ENCODE measurements at places on chromosomes 5 and 9. TPM values are rescaled to one million over a fixed set of nuclear protein-coding genes. Genes with fewer than 3 reads are reported as not detected.
A peak's percentile ranks its signal among the peaks of the same experiment; 100 is the strongest.

DNA sequence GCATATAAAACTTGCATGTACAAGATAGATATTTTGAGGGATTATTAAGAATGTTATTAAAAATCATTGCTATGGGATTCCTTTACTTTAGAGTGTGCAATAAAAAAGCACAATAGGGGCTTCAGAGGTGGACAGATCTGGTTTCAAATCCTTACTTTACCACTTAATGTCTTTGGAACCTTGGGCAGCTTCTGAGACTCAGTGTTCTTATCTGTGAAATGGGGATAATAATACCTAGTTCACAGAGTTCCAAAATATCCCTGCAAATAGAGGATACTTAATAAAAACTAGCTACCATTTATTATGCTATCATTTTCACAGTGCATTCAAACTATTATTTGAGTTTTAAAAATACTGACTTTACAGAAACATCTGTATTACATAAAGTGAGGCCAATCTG, 23.3 kb upstream of the PANK3 start:
- no peak for DNase-seq

- DNase-seq: no peak
These were observed 268.6 kb upstream of the ARRDC3 start for GRCh38 chr5:91651704-91652103.

GRCh38 chr5:116506488-116506887, 68.1 kb downstream of the SEMA6A start:
- peak; percentile 45 for DNase-seq

DNA sequence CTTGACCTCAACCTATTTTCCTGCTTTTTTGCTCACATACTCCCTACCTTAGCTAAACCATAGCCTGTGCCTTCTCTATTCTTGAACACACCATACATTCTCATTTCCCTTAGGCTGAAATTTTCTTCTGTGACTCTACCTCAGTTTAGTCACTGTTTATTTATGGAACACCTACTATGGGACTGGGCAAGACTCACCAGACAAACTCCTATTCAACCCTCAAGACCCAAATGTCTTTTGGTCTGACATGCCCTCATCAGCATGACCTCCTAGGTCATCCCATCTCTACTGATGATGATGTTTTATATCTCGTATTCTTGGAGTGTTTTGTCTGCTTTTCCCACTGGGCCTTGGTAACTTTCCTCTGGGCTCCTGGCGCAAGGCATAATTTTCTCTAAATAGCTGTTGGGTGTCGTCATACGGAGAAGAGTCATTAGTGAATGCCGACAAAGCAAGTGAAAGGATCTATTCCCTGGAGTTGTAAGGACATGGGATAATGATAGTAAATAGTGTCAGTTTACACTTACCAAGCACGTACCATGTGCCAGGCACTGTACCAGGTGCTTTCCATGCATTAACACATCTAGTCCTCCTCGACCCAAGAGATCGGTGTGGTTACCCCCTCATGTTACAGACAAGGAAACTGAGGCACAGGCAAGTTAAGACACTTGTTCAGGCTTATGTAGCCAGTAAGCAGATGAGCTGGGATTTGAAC, 22.4 kb upstream of the PITX1 start:
- no peak for DNase-seq

DNA sequence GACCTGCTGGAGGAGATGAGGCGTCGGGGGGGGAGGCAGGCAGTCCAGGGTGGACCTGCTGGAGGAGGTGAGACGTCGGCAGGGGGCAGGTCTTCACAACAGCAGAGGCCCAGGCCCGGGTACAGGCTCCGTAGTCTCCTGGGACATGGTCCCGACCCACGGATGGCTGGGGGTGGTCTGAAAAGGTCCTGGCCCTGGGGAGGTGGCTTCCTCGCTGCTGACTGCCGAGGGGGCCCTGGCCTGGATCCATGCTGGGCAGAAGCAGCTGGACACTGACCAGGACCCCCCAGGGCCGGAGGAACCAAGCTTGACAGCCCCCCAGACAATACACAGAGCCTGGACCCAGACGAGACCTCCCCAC, 8.5 kb downstream of the EGFL7 start:
- no peak for DNase-seq

DNA sequence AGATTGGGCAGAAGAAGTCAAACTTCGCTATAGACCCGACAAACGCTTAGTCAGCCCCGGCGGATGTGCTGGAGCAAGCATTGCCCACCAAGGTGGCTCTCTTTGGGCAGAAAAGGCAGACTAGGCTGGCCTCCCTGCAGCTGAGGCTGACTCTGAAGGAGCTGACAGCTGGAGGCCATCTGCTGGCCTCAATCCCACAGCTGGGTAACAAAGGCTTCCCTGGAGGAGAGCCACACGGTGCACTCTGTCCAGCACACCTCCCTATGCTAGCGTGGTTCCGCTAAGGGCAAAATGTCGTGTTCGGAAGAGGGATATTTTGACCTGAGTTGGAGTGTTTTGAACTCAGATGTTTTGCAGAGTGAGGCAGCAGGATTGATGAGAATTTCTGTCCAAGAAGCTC, 103.5 kb upstream of the PTCH1 start:
- DNase-seq: no peak

GRCh38 chr9:133998915-133999595, 6.9 kb upstream of the VAV2 start:
- peak; percentile 46 for DNase-seq

- no peak for DNase-seq
These were observed 61.4 kb upstream of the ADRA1B start for GRCh38 chr5:159854916-159855315.

- DNase-seq: no peak
These were observed 212.5 kb downstream of the RAB3C start for GRCh38 chr5:58795327-58795726.

- DNase-seq: no peak
These were observed 97.6 kb downstream of the SEMA6A start for GRCh38 chr5:116476897-116477537.

DNA sequence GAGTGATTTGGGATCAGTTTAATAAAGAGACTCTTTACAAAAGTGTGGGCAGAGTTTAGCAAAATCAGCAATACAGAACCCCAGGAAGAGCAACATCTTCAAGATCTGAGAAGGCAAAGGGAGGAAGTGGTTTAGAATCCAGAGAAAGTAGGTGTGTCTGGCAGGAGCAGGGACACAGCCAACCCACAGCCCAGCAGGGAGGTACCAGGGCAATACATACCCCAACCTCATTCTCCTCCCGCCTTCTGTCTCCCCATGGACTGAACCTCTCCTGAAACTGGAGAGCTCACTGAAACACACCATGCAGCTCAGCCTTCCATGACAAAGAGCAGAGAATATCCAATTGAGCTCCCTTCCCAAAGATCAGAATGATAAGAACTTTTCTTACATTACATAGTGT, 283.4 kb downstream of the PRELID2 start:
- DNase-seq: no peak

GRCh38 chr9:125984461-125984860, 237.3 kb downstream of the PBX3 start:
- DNase-seq: no peak

- DNase-seq: no peak
These were observed 16.0 kb upstream of the TEX48 start for GRCh38 chr9:114697951-114698351.

GRCh38 chr9:134171316-134172197, 7.2 kb upstream of the RNU6ATAC start:
- no peak for DNase-seq

DNA sequence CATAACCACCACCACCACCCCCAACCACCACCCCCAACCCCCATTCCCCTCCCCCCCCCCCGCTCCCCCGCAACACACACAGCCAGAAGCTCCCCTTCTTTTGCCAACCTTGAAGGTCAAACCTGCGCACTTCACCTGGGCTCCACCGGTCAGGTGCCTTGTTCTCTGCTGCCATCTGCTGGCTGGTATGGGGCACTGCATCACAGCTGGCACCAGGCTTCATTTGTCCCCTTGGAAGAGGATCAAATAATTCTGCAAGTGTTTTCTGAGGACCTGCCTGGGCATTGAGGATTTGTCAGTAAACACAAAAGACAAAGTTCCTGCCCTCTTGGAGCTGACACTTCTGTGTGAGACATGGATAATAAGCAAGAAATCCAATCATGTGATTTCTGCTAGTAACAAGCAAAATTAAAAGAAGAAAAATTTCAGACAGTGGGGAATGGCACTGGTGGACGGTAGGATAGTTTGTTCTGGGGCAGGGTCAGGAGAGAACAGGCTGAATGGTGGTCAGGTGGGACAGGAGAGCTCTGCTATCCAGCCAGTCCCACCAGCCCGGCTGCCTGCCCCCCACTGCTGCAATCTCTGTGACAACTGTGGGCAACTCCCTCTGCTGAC, 55.6 kb upstream of the LMX1B start:
- peak; percentile 47 for DNase-seq

DNA sequence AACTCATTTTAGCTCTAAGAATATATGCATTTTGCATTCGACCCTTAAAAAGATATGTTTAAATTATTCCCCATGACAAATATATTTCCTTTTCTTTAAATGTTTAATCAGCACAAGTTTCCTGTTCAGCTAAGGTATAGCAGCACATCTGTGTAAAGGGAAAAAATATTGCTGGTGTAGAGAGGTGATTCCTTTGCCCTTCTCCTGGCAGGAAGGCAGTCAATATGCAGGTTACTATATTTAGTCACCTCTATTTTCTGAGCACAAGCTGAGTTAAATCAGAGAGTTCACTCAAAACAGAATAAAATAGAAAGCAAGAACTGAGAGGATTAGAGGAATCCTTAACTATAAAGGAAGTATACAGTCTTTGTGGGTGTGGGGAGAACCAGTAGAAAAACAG, 274.4 kb upstream of the PCSK5 start:
- DNase-seq: no peak

DNA sequence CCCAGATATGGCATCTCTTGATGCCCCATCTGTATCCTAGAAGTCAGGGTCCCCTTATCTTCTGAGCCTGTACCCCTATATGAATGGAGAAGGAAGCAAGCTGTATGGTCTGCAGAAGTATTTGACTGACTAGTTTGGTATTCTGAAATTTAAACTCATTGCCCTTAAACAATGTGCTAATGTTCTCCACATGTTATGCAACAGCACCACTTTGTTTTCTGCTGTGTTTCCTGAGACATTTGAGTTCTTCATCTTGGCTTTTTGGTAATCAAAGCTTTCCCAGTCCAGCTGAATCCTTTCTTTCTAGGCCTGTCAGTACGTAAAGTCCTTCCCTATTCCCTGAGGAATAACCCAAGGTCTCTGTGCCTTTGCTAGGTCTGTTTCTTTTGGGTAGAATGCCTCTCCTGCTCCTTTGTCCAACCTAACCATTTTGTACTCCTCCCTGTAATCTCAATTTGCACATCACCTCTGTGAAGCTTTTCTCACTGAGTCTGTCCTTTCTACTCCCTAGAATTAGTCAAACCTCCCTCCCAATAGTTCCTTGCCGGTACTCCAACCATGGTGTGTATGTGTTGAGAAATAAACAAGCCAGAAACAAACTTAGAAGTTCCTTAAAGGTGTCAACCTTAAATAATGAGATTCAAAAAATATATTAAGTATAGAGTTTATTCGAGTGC, 72.1 kb upstream of the HSPB3 start:
- no peak for DNase-seq

GRCh38 chr9:98331536-98332259, 76.2 kb upstream of the TBC1D2 start:
- DNase-seq: no peak

DNA sequence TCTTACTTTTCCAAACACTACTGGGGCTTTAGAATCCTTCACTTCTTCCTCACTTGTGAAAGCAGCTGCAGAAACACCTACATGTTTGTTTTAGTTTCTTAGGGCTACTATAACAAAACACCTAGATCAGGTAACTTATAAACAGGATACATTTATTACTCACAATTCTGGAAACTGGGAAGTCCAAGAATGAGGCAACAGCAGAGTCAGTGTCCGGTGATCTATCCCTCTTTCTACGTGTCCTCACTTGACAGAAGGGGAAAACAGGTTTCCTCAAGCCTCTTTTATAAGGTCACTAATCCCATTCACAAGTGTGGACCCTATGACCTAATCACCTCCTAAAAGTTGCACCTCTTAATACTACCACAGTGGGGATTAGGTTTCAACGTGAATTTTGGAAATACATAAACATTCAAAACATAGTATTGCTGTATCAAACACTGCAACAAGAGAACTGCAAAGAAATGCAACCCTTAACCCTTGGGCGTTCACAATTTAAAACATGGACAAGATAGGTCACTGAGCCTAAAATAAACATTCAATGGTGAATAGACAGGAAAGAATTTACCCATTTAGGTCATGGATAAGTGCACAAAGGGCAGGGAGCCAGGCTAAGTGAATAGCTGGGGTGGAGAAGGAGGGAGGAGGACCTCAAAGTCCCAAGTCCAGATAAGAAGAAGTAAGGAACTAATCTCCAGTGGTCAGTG, 104.3 kb downstream of the PIK3R1 start:
- DNase-seq: no peak

- no peak for DNase-seq
These were observed 66.0 kb downstream of the AOPEP start for GRCh38 chr9:94792511-94792910.

DNA sequence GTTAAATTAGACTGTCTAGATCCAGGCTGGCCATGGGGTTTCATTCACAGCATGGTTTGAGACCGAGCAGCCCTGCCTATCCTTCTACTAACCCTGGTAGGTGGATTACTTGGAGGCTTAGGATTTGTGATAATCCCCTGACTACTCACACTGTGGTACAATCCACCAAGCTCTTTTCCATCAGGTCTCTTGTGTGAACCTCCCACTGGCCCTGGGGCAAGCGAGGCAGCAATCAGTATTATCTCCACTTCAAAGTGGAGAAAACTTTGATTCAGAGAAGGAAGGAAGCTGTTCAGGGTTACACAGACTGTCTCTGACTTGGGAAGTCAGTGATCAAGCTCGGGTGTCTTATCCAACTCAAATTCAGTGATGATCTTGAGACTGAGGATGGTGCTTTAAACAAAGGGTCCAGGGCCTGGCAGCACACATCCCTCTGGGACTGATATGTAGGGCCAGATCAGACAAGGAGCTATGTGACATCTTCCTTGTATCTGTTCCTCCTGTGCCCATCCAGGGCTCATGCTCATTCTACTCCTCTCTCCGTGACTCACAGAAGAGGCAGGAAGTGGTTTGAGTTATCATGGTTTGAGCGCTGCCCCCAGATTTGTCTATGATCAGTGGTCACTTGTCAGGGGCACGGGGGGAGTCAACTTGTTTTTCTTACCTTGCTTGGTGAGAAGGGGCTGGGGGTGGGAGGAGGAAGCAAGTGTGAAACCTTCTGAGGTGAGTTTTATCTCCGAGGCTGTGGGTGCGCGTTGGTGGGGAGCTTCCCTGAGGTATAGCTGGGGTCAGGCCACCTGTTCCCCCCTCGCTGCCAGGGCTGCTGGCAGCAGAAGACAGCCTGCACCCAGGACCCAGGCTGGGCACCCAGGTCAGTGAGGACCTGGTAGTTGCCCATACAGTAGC, 48.6 kb downstream of the RGS3 start:
- no peak for DNase-seq

Gene RABL6
- polyA plus RNA-seq: 53.4 TPM

Gene IL31RA
- polyA plus RNA-seq: 0.83 TPM

Gene FOXD4L5
- 0.50 TPM for polyA plus RNA-seq

Gene CCNB1
- polyA plus RNA-seq: 42.2 TPM

Gene HK3
- 2.6 TPM for polyA plus RNA-seq

Gene BTNL3
- polyA plus RNA-seq: not detected
